ENCODE measurements at places on chromosomes 2 and 18. TPM values are rescaled to one million over a fixed set of nuclear protein-coding genes. Genes with fewer than 3 reads are reported as not detected.
A peak's percentile ranks its signal among the peaks of the same experiment; 100 is the strongest.

DNA sequence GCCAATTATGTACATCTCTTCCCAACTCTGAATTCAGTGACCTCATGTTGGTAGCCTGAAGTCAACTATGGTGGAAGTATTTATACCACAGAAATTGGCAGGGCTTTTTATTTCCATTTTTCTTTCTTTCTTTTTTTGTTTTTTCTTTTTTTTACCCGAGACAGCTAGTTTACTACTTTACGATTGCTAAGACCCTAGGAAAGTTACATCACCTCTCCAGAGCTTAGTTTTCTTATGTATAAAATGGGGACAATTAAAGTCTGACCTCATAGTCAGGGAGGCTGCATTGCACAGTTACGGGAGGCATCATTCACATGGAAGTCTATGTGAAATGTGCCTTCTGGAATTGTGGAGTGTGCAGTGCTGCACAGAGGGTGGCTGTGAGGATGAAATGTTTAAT, 194.3 kb downstream of the MTX2 start:
- H3K4me3 ChIP-seq: no peak overlapping the region
- H3K4me1 ChIP-seq: no peaks in the 10 kb centered on the region
- no peak overlapping the region for H3K27ac ChIP-seq
- H3K36me3 ChIP-seq: no peaks in the 10 kb centered on the region
- DNase-seq: no peak

GRCh38 chr2:195238826-195239225, 418.2 kb upstream of the SLC39A10 start:
- H3K27me3 ChIP-seq: no peaks in the 10 kb centered on the region
- H3K4me3 ChIP-seq: no peak overlapping the region
- H3K27ac ChIP-seq: no peak overlapping the region
- no peak for DNase-seq
- H3K4me1 ChIP-seq: no peaks in the 10 kb centered on the region

GRCh38 chr2:234650911-234651310, 154.0 kb upstream of the ARL4C start:
- H3K27ac ChIP-seq: no peak overlapping the region
- H3K4me1 ChIP-seq: no peaks in the 10 kb centered on the region
- peaks cover 14% of the 10 kb centered on the region for H3K27me3 ChIP-seq

The ELOA2 gene
- not detected for total RNA-seq

GRCh38 chr18:13834496-13835015, 10.6 kb downstream of the MC5R start:
- no peak overlapping the region for H3K27ac ChIP-seq
- no peaks in the 10 kb centered on the region for H3K36me3 ChIP-seq
- peaks cover 25% of the 10 kb centered on the region for H3K27me3 ChIP-seq
- H3K4me3 ChIP-seq: no peak overlapping the region

DNA sequence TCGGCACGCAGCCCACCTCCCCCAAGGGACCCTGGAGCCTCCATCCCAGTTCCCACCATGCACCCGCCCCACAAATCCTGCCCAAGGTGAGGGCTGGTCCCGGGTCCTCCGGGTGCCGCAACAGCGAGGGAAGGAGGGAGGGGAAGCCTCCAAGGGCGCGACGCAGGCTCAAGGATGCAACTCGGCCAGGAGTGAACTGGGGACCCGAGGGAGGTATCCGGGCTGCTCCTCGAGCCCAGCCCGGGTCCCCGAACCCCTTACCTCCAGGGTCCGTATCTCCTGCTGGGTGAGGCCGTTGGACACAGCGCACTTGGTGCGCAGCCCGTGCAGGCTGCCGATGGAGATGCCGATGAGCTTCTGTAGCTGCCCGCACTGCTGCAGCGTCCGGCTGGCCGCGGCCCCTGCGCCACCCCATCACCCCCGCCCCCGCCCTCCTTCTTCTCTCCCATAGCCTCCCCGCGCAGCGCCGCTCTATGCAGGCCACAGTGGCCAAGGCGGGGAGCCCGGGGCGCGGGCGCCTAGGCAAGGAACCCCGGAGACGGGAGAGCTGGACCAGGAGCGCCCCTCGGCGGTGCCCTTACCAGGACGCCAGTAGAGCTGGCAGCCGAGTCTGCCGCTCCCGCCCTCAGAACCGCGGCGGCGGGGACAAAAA, 124.1 kb downstream of the ANKRD30BL start:
- H3K4me1 ChIP-seq: peaks cover 2% of the 10 kb centered on the region
- H3K27me3 ChIP-seq: peaks cover 24% of the 10 kb centered on the region
- H3K27ac ChIP-seq: no peak overlapping the region
- H3K4me3 ChIP-seq: no peak overlapping the region
- DNase-seq: peak; percentile 2

The RAX gene
- total RNA-seq: not detected

The PDCD1 gene
- total RNA-seq: 20.3 TPM

- H3K4me3 ChIP-seq: no peak overlapping the region
- no peaks in the 10 kb centered on the region for H3K36me3 ChIP-seq
- DNase-seq: no peak
- no peaks in the 10 kb centered on the region for H3K27me3 ChIP-seq
- H3K4me1 ChIP-seq: no peaks in the 10 kb centered on the region
Measured at GRCh38 chr18:73714466-73714865, 433.2 kb downstream of the FBXO15 start.

DNA sequence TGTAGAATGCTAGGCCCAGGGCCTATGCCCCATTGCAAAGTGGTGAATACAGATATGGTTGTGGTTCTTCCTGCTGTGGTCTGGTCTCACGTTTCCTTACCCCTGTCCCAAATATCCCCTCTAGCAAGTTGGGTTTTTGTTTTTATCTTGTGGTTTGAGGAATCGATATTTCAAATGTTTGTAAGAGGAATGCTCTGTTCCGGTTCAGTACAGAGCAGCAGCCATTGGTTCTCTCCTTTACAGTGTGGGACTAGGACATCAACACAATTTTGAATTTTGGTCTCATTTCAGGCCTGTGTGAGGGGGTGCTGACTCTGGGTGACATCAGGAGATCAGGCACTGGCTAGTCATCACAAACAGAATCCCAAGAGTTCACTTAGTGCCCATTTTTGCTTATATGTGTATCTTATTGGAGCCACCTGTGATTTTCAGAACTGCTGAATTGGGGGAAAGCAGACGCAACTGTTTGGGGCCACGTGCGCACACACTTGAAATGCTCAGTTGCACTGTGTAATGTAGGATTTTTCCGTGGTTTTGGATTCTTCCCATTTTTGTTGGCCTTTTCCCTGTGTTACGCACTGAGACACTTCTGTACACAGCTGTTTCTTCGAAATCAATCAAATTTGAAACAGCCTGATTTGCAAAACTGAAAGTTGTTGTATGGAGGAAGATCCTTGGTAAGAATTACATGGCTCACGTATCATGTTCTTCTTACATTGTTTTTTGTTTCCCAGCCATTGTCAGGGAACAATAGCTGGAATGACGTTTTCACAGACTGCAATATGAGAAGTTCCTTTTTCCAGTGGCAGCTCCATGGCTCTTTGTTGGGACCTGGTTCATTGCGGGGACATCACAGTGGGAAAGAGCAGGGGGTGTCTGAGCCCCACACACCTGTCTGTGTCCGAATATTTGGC, 8.6 kb downstream of the SH3BP4 start:
- H3K4me1 ChIP-seq: no peaks in the 10 kb centered on the region
- H3K4me3 ChIP-seq: no peak overlapping the region
- peaks cover 10% of the 10 kb centered on the region for H3K27me3 ChIP-seq
- H3K36me3 ChIP-seq: no peaks in the 10 kb centered on the region
- no peak overlapping the region for H3K27ac ChIP-seq

DNA sequence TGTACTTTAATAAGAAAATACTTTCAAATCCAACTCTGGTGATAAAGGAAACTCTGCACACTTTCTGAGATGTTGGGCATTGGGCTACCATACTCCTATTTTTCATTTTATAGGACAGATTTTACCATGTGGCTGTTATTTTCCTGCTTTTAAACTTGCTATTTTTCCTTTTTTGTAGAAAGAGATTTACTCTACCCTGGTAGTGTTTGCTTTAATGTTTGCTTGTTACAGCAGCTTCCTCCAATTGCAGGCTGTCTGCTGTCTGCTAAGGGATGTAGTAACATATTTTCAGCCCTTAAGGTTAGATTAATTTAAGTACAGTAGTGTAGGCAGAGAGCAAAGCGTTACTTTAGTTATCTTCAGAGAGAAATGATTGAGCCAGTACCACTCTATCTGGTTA, 38.6 kb downstream of the MARCHF7 start:
- no peaks in the 10 kb centered on the region for H3K27me3 ChIP-seq
- no peak overlapping the region for H3K4me3 ChIP-seq
- peaks cover 45% of the 10 kb centered on the region for H3K36me3 ChIP-seq
- no peak for DNase-seq
- peaks cover 21% of the 10 kb centered on the region for H3K4me1 ChIP-seq

DNA sequence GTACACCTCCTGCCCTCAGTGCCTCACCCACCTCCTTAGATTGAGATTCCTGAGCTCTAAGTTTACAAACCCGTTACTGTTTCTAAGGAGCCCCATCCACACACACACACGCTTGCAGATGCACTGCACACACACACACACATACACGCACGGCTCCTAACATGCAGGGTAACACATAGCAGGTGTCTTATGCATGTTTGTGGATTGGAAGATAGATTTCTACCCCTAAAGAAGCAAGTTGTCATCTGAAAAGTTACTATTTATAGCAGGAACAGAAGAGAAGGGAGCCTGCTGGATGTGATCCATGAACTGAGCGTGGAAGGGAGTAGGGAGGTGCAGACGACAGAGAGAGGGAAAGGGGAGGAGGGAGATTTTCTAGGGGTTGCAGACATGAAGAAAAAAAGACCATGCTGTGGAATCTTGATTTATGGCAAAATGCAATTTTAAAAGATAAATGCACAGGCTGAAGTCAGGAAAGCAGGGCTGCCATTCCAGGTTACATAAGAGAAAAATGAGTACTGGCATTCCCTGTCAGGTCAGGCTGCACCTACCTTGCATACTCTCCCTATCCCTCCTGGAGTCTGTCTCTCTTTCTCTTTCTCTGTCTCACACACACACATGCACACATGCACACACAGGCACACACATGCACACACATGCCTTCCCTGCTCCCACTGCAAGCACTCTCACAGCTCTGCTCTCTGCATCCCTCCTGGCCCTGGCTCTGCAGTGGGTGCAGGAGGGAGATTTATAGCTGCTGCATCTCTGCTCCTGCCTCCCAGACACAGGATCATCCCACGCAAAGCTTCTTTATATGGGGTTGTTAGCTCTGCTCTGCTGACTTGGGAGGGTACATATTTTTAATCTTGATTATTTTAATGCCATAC, 192.6 kb upstream of the MYT1L start:
- H3K4me1 ChIP-seq: no peaks in the 10 kb centered on the region
- DNase-seq: no peak
- no peak overlapping the region for H3K4me3 ChIP-seq
- H3K27me3 ChIP-seq: peaks cover 3% of the 10 kb centered on the region
- H3K27ac ChIP-seq: no peak overlapping the region

- no peak overlapping the region for H3K27ac ChIP-seq
- no peak overlapping the region for H3K4me3 ChIP-seq
- H3K27me3 ChIP-seq: no peaks in the 10 kb centered on the region
Measured at GRCh38 chr18:39480494-39481195, 1915.0 kb upstream of the CELF4 start.

The CRYGD gene
- not detected for total RNA-seq

The PLCD4 gene
- 0.34 TPM for total RNA-seq

The PSD4 gene
- 251 TPM for total RNA-seq

The SERPINB7 gene
- total RNA-seq: not detected

DNA sequence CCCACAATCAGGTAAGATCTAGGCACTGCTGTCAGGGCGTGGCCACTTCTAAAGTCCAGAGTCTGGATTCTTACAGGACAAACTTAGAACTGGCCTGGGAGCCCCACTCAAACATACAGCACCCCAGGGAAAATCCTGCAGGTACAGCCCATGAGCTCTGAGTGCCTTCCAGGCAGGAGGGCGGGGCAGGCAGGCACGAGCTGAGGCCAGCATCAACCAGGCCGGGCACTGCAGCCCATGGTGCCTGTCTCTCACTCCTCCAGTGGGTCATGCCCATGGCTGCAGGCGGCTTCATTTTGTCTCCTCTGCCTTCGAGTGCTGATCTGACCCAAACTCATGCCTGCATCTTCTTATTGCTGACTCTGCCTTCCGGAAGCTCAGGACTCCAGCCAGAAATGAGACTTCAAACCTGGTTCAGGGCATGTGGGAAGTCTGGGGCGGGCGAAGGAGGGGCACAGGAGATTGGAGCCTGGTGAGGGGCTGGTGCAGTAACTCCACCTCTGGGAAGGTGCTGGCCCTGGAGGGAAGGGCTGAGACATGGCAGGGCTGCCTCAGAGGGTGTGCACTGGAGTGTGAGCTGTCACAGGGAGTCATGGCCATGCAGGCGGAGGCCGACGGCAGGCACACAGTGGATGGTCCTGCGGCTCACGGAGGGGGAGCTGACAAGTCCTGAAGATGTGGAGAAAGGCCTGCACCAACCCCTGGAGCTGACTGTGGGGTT, 40.5 kb downstream of the HS6ST1 start:
- no peak for DNase-seq
- H3K27me3 ChIP-seq: no peaks in the 10 kb centered on the region
- peaks cover 20% of the 10 kb centered on the region for H3K36me3 ChIP-seq
- no peak overlapping the region for H3K27ac ChIP-seq

DNA sequence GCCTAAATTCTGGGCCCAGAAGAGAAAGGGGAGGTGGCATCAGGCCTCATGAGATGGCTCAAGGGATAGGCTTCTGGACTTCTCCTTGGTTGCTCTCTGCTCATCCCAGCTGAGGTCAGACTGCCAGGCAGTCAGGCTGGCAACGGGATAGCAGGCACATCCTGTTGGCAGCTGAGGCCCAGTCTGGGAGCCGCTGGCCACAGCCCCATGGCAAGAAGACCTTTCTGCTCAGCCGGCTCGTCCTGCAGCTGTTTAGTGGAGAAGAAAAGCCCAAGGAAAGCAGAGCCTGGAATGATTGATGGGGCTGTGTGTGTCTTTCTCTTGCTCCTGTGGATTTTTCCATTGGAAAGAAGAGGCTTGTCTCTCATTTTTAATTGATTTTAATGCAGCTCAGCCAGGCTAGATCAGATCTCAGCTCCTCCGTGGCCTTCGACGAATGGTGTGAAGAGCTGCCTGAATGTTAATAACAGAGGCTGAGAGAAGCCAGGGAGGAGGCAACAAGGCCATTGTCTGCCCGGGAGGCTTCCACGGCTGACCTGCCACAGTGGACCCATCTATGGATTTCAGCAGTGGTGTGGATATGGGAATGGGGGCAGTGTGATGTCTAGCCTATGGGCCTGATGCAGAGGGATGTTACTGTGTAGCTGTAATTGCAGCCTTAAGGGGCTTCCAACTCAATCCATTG, 99.5 kb downstream of the HS1BP3 start:
- H3K27ac ChIP-seq: no peak overlapping the region
- no peak overlapping the region for H3K4me3 ChIP-seq
- H3K27me3 ChIP-seq: no peaks in the 10 kb centered on the region
- no peaks in the 10 kb centered on the region for H3K4me1 ChIP-seq

The IL36A gene
- not detected for total RNA-seq

Data from activated CD8-positive, alpha-beta T cell treated with anti-CD3 and anti-CD28 coated beads for 36 hours (primary cell).